Naive thymus-derived CD8-positive, alpha-beta T cell (primary cell): ENCODE measurements at places on chromosomes 5 and 9. TPM values are rescaled to one million over a fixed set of nuclear protein-coding genes. Genes with fewer than 3 reads are reported as not detected.

- no peaks in the 10 kb centered on the region for H3K27me3 ChIP-seq
- H3K27ac ChIP-seq, result peak overlapping the region; percentile 74
- DNase-seq, result no peak
Observed at GRCh38 chr9:114484854-114485443, 20.3 kb downstream of the WHRN start.

DNA sequence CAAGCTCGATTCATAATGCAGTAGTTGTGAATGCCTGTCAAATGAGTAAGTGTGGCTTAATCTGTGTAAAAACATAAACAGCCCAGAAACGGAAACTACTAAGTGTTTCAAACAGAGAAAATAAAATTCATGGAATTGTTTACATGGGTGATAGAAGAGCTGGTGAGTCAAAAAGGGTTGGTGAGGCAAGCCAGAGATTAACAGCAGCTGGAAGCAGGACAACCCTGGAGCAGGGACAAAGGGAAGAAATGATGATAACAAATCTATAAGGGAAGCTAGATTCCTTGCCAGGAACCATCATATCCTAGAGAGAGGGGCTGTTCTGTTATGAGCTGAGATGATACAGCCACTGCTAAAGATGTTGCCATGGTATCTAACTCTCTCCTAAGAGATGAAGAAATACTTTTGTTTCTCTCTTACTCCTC, 18.0 kb upstream of the PRR16 start:
- H3K27me3 ChIP-seq, result peaks cover 2% of the 10 kb centered on the region
- H3K27ac ChIP-seq, result no peak overlapping the region
- H3K4me3 ChIP-seq, result no peak overlapping the region
- DNase-seq, result no peak
- H3K36me3 ChIP-seq, result no peaks in the 10 kb centered on the region

- H3K36me3 ChIP-seq, result peaks cover 3% of the 10 kb centered on the region
- H3K27ac ChIP-seq, result peak overlapping the region; percentile 100
- no peak for DNase-seq
- H3K4me1 ChIP-seq, result peaks cover 26% of the 10 kb centered on the region
Observed at GRCh38 chr5:132865668-132866341, 464 bp downstream of the GDF9 start.

The PCDHB4 gene
- total RNA-seq, result not detected

The IRX4 gene
- not detected for total RNA-seq

The DNAH5 gene
- not detected for total RNA-seq
